ENCODE measurements at places on chromosomes 2 and 18. TPM values are rescaled to one million over a fixed set of nuclear protein-coding genes. Genes with fewer than 3 reads are reported as not detected.

GRCh38 chr2:101130081-101130480 lies 21.1 kb downstream of the TBC1D8 start:
- DNase-seq: no peak
- H3K27me3 ChIP-seq: no peaks in the 10 kb centered on the region
- no peak overlapping the region for H3K4me3 ChIP-seq
- peak overlapping the region; percentile 9 for H3K27ac ChIP-seq
- H3K36me3 ChIP-seq: no peaks in the 10 kb centered on the region

- no peak for DNase-seq
- no peak overlapping the region for H3K4me3 ChIP-seq
- no peaks in the 10 kb centered on the region for H3K4me1 ChIP-seq
These were observed 309.6 kb upstream of the SKOR2 start for GRCh38 chr18:47560723-47561715.

DNA sequence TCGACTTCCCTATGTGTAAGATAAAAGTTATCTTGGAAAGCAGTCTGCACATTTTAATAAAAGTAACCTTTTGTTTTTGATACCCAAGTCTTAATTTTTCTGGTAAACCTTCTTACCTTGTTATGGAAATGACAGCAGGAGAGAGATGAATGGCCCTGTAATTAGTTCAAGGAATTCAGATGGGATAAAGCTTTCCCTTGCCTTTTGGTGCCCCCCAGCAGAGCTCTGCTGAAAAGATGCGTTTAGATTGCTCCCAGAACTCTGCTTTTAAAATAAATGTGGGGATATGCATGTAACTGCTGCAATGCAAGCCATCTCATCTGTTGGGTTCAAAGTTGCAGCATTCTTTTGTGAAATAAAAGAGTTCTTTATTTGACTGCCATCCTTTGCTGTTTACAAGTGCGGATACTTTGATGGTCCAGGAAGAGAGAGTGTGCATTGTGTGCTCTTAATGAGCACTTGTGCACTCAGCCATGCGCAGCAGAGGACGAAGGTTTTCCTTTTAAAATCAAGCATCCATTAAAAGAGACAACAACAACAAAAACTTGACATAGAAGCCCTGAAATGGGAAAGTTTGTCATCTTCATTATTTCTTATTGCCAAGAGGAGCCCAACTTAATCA lies 176.7 kb upstream of the ST6GAL2 start:
- DNase-seq: no peak
- no peaks in the 10 kb centered on the region for H3K27me3 ChIP-seq

DNA sequence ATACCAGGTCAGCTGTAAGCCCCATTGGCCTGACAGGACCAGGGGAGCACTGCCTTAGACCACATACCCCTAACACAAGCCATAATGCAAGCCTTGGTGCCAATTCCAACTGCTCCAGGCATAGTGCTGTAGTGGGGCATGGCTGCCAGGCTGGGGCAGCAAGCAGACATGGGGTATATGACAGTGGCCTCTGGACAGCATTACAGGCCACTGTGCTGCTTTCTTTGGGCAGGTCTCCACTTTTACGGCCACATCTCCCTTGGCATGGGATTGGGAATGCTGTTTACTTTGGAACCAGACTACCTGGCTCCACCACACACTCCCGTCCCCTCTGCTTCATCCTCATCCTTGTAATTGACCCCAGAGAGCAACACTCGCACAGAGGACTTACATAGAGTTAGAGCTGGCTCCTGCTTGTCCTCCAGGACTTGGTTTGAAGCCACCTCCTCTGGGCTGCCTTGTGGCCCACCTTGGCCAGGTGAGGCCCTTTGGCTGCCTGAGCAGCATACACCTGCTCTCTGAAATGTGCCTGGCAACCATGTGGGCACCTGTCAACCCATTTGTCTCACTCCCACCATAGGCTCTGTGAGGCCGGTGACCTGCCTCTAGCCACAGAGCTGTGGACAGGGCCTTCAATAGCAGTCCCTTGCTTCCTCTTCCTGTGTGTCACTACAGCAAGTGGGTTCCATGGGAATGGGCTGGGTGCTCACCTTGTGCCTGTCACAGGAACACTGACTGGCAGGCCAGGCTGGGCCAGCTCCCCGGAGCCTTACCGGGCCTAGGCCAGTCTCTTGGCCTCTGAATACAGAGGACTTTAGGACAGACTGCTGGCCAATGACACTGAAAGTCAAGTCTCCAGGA lies 262.6 kb upstream of the HS6ST1 start:
- H3K36me3 ChIP-seq: no peaks in the 10 kb centered on the region
- no peak overlapping the region for H3K4me3 ChIP-seq
- H3K4me1 ChIP-seq: no peaks in the 10 kb centered on the region
- H3K27ac ChIP-seq: no peak overlapping the region
- H3K27me3 ChIP-seq: no peaks in the 10 kb centered on the region

- H3K4me1 ChIP-seq: no peaks in the 10 kb centered on the region
- DNase-seq: no peak
- peaks cover 16% of the 10 kb centered on the region for H3K36me3 ChIP-seq
- no peak overlapping the region for H3K27ac ChIP-seq
- no peak overlapping the region for H3K4me3 ChIP-seq
- no peaks in the 10 kb centered on the region for H3K27me3 ChIP-seq
These were observed 43.6 kb downstream of the PPM1B start for GRCh38 chr2:44212302-44212701.

DNA sequence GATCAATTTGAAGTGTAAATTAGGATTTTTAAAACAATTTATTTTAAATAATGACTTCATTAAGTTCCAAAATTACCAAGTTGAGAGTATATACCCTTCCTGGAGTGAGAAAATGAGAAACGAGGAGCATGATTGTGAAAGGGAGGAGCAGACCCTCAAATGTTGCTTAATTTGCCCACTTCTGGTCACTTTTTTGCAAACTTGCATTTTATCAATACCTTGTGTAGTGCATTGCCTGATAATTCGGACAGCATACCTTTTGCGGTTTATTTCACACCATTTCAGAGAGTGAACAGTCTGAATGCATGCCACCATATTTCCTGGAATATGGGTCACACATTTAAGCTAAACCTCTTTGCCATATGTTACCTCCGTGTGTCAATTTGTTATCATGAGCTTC lies 669.7 kb downstream of the RNF144A start:
- H3K27me3 ChIP-seq: no peaks in the 10 kb centered on the region
- no peak overlapping the region for H3K4me3 ChIP-seq
- no peak for DNase-seq
- no peak overlapping the region for H3K27ac ChIP-seq

Gene ITPRID2
- 56.5 TPM for total RNA-seq

Gene STK36
- 8.5 TPM for total RNA-seq

Gene ZSCAN30
- total RNA-seq: 12.8 TPM

Gene GKN2
- not detected for total RNA-seq

Gene FBXO15
- not detected for total RNA-seq
